ENCODE measurements at places on chromosomes 2 and 18. TPM values are rescaled to one million over a fixed set of nuclear protein-coding genes. Genes with fewer than 3 reads are reported as not detected.

DNA sequence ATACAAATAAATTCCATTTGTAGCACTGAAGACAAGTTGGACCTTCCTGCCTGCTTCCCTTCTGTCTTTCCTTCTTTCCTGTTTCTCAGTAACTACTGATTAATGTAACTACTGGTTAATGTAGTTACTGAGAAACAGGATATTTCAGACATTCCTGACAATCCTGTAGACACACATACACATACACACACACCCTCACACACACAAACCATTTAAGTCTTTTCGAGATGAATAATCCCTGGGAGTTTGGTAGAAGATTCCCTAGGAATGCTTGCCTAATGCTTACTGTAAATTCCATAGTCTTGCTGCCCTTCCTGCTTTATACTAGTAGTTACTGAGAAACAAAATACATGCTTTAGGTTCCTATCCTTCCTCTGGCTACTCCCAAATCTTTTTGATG lies 83.9 kb downstream of the PIK3C3 start:
- peaks cover 19% of the 10 kb centered on the region for H3K4me1 ChIP-seq
- no peaks in the 10 kb centered on the region for H3K36me3 ChIP-seq
- no peak overlapping the region for H3K4me3 ChIP-seq
- DNase-seq = no peak
- no peaks in the 10 kb centered on the region for H3K27me3 ChIP-seq

- DNase-seq = no peak
- peaks cover 16% of the 10 kb centered on the region for H3K27me3 ChIP-seq
- H3K27ac ChIP-seq = no peak overlapping the region
- no peaks in the 10 kb centered on the region for H3K36me3 ChIP-seq
- no peaks in the 10 kb centered on the region for H3K4me1 ChIP-seq
Observed at GRCh38 chr2:114022360-114023085, 132.6 kb downstream of the ACTR3 start.

DNA sequence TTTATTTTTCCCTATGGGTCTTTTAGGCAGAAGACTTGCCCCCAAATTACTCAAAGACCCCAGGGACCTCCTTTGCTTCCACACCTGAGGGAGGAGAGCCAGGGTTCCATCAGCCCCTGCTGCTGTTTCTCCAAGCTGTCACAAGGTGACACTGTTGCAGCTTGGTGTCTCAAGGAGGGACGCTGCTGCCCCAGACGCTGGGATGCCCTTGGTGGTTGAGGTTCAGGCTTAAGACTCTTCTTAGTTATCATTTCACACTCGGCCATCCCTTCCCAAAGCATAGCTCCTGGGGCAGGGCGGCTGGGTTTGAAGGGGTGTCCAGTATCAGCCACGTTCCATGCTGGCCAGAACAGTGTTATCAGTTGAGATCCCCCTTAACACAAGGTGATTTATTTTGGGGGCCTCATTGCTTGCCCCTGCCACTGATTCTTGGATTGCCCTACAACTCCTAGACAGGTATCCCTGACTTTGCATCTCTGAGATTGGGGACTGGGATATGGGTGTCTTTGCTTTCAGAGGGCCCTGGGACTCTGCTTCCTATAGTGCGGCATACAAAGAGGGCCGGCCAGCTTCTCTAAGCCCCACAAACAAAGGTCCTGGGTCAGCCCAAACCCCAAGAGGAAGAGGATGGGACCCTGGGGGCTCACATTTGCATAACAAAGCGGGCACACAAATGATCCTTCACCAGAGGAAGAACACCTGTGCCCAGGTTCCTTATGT lies 22.7 kb downstream of the GPR55 start:
- H3K36me3 ChIP-seq = no peaks in the 10 kb centered on the region
- no peaks in the 10 kb centered on the region for H3K4me1 ChIP-seq
- peak; percentile 70 for DNase-seq
- H3K4me3 ChIP-seq = no peak overlapping the region

CRYBA2 gene
- 1.3 TPM for total RNA-seq

OTOS gene
- not detected for total RNA-seq

DNA sequence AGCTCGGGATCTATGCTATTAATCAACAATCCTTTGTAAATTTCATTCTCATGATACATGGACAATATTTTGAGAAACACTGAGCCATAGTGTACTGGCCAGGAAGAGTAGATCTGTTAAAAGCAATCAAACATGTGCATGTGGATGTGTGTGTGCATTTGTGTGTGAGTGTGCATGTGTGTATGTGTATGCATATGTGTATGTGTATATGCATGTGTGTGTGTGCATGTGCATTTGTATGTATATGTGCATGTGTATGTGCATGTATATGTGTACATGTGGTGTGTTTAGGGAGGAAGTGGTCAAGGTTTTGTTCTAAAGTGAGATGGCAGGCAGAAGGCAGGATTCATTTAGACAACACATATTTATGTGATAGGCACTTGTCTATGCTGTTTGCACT lies 623.8 kb downstream of the ADCYAP1 start:
- H3K36me3 ChIP-seq = no peaks in the 10 kb centered on the region
- no peak overlapping the region for H3K4me3 ChIP-seq
- no peak overlapping the region for H3K27ac ChIP-seq

Measured in A673 (cell line).